ENCODE measurements at places on chromosomes 7 and 10. TPM values are rescaled to one million over a fixed set of nuclear protein-coding genes. Genes with fewer than 3 reads are reported as not detected.

Gene PLCE1
- total RNA-seq: 0.03 TPM

- DNase-seq: no peak
Measured at GRCh38 chr7:127854383-127854782, 176.9 kb downstream of the LRRC4 start.

DNA sequence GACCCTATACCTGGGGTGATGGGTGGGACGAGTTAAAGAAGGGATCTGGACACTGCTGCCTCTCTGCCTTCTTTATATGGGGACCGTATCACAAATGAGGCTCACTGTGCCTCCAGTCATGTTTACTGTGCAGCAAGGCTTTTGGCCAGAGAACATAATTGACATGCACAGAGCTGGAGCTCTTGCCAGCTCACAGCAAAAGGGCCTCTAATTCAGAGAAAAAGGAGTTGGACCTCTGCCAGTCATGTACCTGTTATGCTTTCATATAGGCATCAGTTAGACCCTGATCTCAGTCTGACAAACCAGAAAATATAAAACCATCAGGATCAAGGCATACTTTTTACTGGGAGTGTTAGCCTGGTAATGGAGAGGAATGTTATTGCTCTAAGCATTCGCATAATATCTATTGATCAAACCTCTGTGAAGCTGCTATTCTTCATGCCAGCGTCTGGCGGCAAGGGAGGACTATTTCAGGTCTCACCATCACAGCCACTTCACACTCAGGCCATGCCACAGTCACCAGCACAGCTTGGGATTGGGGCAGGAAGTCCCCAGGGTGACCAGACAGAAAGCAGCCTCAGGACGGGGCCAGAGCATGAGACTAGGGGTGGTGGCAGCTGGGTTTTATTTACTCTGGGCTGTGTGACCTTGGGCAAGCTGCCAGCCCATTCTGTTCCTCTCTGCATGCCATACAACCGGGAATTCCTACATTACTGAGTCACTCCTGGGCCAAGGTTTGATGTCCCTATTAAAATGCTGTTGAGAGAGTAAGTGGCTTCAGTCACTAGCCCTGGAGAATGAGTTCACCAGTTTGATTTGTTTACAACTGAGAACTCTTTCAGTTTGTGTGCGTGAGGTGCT, 90.1 kb downstream of the NPSR1 start:
- no peak for DNase-seq

Gene EGR2
- total RNA-seq: 0.90 TPM

GRCh38 chr10:5616046-5616445, 50.3 kb downstream of the ASB13 start:
- DNase-seq: no peak

GRCh38 chr10:98610836-98611235, 164.1 kb upstream of the HPS1 start:
- no peak for DNase-seq

GRCh38 chr7:49022448-49022847, 98.1 kb downstream of the CDC14C start:
- no peak for DNase-seq

Gene JAKMIP3
- total RNA-seq: 0.50 TPM

- peak; percentile 38 for DNase-seq
Measured at GRCh38 chr10:33005322-33006301, 47.6 kb upstream of the ITGB1 start.

- no peak for DNase-seq
Measured at GRCh38 chr10:71138166-71138830, 74.1 kb upstream of the UNC5B start.

GRCh38 chr7:100670074-100670473, 3.5 kb upstream of the GNB2 start:
- DNase-seq: no peak

DNA sequence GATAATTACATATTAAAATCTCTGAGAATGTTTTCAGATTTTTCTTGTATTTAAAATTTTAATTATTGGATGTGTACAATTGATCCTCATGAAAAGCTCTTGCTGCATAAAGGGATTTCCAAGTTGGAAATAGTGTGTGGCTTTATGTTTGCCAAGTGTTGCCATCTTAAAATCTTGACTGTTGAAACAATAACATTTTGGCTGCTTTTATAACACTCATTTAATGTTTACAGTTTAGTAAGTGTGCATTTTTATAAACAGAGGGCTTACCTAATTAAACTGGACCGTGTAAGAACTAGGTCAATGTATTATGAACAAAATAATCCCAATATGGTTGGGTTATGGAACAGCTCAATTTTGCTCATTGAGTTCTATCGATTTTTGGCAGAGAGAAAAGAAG, 23.9 kb downstream of the SEMA3A start:
- no peak for DNase-seq

DNA sequence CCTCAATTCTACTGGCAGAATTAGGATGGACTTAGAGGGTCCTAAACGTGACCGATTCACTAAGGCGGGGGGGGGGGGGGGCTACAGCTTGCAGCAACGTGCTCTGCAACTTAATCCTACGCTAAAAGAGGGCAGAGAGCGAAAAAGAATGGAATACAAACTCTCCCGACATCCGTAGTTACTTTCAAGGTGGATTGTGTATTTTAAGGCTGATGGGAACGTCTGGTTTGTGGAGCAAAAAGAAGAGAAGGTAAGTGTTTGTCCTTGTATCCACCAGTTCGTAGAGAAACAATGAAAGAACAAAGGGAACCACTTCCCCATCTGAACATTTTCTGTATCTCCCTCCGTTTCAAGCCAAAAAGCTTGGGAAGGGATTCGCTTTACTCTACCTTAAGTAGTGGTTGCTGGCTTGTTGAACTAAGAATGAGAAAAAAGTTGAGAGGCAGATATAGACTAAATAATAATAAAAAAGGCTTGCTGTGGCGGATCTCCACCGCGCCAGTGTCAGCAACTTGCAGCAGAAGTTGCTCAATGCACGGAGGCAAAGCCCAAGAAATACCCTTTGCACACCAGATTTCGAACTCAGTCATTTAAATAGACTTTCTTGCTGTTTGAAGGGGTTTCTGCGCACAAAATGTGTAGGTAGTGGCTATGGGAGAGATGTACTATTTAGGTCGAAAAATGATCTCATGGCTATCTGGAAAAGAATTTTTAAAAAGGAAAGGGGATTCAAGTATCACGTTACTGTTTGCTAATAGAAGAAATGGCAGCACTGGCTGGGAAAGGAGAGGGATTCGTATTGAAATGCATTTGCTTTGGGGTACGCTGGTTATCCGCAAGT, 736 bp downstream of the SKIDA1 start:
- no peak for DNase-seq

Gene BTBD16
- total RNA-seq: not detected

GRCh38 chr10:97072851-97073665, 112.7 kb downstream of the SLIT1 start:
- DNase-seq: peak; percentile 73

Gene TEX36
- not detected for total RNA-seq

GRCh38 chr7:2138146-2138765, 94.5 kb downstream of the MAD1L1 start:
- DNase-seq: peak; percentile 55

- no peak for DNase-seq
Measured at GRCh38 chr10:110872984-110873923, 1.5 kb downstream of the PDCD4 start.

Gene CRCP
- 32.4 TPM for total RNA-seq

DNA sequence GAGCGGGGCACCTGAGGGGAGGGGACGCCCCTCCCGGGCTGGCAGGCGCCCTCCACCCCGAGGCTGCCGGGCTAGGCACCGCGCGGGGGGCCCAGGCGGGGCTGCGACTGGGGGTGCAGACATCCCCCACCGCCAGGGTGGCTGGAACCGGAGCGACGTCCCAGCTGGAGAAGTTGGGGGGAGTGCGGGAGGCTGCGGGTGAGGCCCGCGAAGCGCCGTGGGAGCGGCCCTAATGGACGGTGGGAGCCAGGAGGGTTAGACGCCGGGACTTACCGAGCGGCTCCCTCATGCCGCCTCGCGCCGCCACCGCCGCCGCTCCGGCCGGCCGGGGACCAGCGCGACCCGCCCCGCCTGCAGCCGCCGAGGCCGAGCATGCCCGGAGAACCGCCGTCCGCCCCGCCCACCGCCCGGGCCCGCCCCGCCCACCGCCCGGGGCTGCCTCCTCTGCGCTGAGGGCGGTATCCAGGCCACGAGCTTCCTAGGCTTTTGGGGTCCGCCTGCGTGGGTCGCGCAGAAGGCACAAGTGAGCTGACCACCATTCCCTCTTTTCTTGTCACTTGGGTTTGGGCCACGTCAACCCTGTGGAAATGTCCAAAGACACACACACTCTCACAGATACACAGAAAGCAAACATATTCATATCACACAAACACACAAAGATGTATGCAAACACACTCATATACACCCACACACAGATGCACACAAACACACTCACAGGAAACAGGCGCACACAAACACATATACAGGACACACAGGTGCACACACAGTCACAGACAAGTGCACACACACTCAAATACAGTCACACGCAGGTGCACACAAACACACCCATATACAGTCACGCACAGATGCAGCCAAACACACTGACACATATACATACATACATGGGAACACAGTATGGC, at the start of gene JCAD:
TSS of gene JCAD (minus strand) at position 378 of the 899 bp plus-strand sequence. CDS start 11,774 bp downstream, outside the sequence.
- peak; percentile 19 for DNase-seq

DNA sequence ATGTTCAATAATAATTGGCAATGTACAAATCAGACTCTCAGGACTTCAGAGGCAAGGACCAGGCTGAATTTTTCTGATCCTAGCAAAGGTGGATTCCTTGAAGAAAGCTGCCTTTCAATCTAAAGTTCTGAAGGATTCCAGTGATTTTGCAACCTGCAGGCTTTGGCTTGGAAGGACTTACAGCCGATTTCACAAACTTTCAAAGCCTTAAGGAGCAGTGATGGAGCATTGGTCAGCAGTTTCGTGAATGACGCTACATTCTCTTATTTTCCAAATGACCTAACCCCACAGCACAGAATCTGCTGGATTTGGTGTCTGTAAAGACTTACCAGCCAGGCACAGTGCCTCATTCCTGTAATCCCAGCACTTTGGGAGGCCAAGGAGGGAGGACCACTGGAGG, 167.5 kb downstream of the ARHGAP12 start:
- no peak for DNase-seq

Gene PHKG1
- 2.6 TPM for total RNA-seq

- DNase-seq: no peak
Measured at GRCh38 chr7:116505823-116506222, 6.3 kb downstream of the CAV2 start.

Gene SCD
- total RNA-seq: 4.7 TPM

DNA sequence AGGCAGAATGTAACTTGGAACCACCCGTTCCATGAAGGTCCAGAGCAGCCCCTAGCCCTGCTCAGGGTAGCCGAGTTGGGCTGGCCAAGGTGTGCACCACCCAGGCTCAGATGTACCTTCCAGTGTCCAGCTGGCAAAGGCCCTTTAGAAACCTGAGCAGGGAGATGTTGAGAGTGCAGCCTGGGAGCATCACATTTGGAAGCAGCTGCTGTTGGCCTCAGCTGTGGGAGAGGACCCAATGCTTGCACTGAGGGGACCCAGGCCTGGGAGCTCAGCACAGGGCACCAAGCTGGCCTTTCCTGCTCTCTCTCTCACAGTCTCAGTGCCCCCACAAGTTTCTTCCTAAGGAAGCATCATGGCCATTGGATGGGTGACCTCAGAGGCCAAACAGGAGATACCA, 33.5 kb downstream of the ANXA8 start:
- DNase-seq: no peak

DNA sequence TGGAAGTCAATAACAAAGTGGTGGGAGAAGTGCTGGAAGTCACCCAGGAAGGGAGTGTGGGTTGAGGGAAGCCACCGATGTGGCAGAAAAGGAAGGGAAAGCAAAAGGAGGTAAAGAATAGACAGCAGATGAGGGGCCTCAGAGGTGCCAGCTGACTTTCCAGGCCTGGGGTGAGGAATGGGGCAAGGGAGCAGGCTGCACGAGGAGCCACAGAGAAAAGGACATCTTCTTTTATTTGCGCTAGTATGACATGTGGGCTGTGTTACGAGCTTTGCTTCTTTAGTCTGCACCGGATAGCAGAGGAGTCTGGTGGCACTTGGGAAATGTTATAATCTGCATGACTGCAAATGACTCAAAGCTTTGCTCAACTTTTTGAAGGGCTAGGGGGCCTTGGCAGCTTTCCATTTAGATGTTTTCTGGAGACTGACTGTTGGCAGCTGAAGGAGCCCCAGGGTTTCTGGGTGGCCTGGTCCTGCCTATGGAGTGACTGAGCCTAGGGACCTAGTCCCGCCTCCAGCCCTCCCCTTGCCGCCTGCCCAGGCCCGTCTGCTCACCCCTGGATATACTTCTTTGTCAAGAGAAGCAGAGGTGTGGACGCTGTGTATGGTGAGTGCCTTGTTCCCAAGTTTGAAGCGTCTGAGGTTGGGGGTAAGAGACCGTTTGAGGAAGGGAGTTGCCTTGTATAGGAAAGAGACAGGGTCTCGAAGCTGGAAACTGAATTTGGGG, 5.1 kb downstream of the PRXL2A start:
- DNase-seq: no peak

DNA sequence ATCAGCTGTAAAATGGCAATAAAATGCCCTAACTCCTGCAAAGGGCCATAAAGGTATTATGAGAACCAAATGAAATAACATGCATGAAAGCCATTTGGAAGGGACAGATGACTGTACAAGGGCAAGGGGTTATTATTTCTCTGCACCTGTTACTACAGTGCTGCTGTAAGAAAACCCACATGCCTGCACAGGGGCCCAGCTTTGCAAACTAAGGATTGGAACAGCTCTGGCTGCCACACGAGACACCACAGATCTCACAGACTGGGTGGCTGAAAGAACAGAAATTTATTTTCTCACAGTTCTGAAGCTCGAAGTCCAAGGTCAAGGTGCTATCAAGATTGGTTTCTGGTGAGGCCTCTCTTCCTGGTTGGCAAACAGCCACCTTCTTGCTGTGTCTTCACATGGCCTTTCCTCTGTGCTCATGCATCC, 409.0 kb upstream of the NRP1 start:
- DNase-seq: no peak

Data from T-cell (primary cell).